ENCODE measurements at places on chromosomes 1 and 21. TPM values are rescaled to one million over a fixed set of nuclear protein-coding genes. Genes with fewer than 3 reads are reported as not detected.
A peak's percentile ranks its signal among the peaks of the same experiment; 100 is the strongest.

DNA sequence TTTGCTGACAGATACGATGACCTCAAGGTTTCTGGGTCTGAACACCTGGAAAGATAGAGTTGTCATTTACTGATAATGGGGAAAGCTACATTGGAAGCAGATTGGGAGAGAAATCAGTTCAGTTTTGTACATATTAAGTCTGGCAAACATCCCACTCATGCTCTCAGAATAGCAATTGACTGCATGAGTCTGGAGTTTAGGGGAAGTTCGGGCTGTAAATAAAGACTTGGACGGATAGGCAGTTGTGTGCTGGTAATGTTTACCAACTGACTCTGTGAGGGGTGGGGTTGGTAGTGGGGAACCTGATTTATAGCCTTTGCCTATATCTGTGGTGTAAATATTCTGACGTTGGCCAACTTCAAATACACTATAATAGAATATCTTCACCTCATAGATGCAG, 4.0 kb downstream of the H6PD start:
- H3K36me3 ChIP-seq: no peaks in the 10 kb centered on the region
- DNase-seq: peak; percentile 45
- H3K27me3 ChIP-seq: no peaks in the 10 kb centered on the region
- H3K4me3 ChIP-seq: no peak overlapping the region

GRCh38 chr1:169150641-169151337, 44.3 kb downstream of the ATP1B1 start:
- no peak for DNase-seq
- H3K36me3 ChIP-seq: no peaks in the 10 kb centered on the region
- H3K4me3 ChIP-seq: no peak overlapping the region
- H3K27ac ChIP-seq: no peak overlapping the region
- no peaks in the 10 kb centered on the region for H3K27me3 ChIP-seq

GRCh38 chr1:3942416-3943122, 42.5 kb upstream of the C1orf174 start:
- no peaks in the 10 kb centered on the region for H3K36me3 ChIP-seq
- H3K4me1 ChIP-seq: no peaks in the 10 kb centered on the region
- H3K27me3 ChIP-seq: no peaks in the 10 kb centered on the region
- H3K4me3 ChIP-seq: no peak overlapping the region
- no peak overlapping the region for H3K27ac ChIP-seq
- DNase-seq: no peak

- no peak overlapping the region for H3K4me3 ChIP-seq
- H3K4me1 ChIP-seq: no peaks in the 10 kb centered on the region
- no peaks in the 10 kb centered on the region for H3K36me3 ChIP-seq
Measured at GRCh38 chr1:111923766-111924165, 65.7 kb downstream of the KCND3 start.

DNA sequence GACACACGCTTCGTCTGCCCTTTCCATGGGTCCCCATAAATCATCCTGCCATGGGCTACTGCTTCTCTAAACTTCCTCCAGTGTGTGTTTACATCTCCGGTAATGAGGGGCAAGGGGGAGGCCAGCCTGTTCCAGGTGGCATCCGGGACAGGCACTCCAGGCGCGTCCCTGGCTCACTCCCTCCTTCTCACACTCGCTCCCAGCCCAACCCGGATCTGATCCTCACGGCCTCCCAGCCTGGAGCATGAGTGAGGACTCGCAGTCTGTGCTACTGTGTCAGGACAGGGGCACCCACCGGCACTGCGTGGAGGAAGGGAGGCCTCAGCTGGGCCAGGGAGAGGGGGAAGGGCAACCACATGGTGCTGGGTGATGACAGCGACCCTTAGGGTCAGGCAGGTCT, 225.4 kb downstream of the TRABD2B start:
- no peaks in the 10 kb centered on the region for H3K4me1 ChIP-seq
- no peak overlapping the region for H3K27ac ChIP-seq
- no peak for DNase-seq
- no peak overlapping the region for H3K4me3 ChIP-seq
- no peaks in the 10 kb centered on the region for H3K27me3 ChIP-seq

DNA sequence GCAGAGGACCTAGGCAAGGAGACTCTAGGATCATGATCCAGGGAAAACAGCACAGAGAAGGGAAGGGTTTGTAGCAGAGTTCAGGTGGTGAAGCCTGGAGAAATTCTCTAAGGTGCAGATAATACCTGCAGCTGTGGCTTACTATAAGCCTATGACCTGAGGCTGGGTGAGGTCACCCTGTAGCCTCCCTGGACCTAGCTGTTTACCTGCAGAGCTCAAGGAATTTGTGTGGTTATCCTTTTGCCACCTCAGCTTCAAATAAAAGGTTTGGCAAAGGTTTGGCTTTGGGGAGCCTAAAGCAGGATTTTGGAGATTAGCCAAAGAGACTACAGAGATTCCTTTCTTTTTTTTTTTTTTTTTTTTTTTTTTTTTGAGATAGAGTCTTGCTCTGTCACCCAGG, 79.5 kb upstream of the ZNF648 start:
- H3K36me3 ChIP-seq: no peaks in the 10 kb centered on the region
- DNase-seq: no peak
- H3K4me3 ChIP-seq: no peak overlapping the region
- no peak overlapping the region for H3K27ac ChIP-seq

GRCh38 chr1:54046671-54047383, 6.2 kb downstream of the TMEM59 start:
- H3K4me3 ChIP-seq: no peak overlapping the region
- peak; percentile 48 for DNase-seq
- peaks cover 4% of the 10 kb centered on the region for H3K36me3 ChIP-seq

DNA sequence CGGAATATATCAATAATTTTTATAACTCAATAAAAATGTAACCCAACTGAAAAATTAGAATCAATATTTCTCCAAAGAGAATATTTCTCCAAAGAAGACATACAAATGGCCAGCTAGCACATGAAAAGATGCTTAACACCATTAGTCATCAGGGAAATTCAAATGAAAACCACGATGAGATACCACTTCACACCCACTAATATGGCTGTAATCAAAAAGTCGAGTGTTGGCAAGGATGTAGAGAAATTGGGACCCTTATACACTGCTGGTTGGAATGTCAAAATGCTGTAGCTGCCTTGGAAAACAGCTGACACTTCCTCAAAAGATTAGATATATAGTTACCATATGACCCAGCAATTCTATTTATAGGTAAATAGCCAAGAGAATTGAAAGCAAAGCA, 133.0 kb downstream of the GPR52 start:
- H3K27me3 ChIP-seq: no peaks in the 10 kb centered on the region
- no peaks in the 10 kb centered on the region for H3K36me3 ChIP-seq
- H3K4me3 ChIP-seq: no peak overlapping the region
- no peaks in the 10 kb centered on the region for H3K4me1 ChIP-seq
- DNase-seq: no peak
- H3K27ac ChIP-seq: no peak overlapping the region

GRCh38 chr1:37851782-37852210, 7.6 kb downstream of the MTF1 start:
- peak; percentile 18 for DNase-seq
- peaks cover 14% of the 10 kb centered on the region for H3K4me1 ChIP-seq
- no peak overlapping the region for H3K27ac ChIP-seq
- no peaks in the 10 kb centered on the region for H3K27me3 ChIP-seq
- no peak overlapping the region for H3K4me3 ChIP-seq
- peaks cover 2% of the 10 kb centered on the region for H3K36me3 ChIP-seq

DNA sequence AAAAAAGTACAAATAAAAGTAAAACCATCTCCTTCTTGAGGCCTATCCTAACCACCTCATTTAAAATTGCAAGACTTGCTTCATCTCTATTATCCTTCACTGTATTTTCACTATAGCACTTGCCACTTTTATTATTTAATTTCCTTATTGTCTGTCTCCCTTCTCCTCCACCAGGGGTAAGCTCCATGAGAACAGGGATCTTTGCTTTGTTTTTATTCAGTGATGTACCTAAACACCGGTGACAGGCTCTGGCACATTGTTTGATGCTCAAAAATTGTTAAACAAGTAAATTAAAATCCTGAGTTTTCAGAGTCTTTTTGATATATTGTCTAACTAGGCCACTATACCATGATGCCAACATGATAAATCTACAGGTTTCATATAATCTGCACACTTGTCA, 17.2 kb upstream of the SPEN start:
- H3K27me3 ChIP-seq: no peaks in the 10 kb centered on the region
- peaks cover 3% of the 10 kb centered on the region for H3K4me1 ChIP-seq
- no peak overlapping the region for H3K4me3 ChIP-seq
- no peak for DNase-seq
- no peak overlapping the region for H3K27ac ChIP-seq
- no peaks in the 10 kb centered on the region for H3K36me3 ChIP-seq

- no peak overlapping the region for H3K4me3 ChIP-seq
- DNase-seq: no peak
- no peaks in the 10 kb centered on the region for H3K4me1 ChIP-seq
- H3K27ac ChIP-seq: no peak overlapping the region
- H3K36me3 ChIP-seq: no peaks in the 10 kb centered on the region
Measured at GRCh38 chr21:21057349-21058062, 59.3 kb downstream of the NCAM2 start.

DNA sequence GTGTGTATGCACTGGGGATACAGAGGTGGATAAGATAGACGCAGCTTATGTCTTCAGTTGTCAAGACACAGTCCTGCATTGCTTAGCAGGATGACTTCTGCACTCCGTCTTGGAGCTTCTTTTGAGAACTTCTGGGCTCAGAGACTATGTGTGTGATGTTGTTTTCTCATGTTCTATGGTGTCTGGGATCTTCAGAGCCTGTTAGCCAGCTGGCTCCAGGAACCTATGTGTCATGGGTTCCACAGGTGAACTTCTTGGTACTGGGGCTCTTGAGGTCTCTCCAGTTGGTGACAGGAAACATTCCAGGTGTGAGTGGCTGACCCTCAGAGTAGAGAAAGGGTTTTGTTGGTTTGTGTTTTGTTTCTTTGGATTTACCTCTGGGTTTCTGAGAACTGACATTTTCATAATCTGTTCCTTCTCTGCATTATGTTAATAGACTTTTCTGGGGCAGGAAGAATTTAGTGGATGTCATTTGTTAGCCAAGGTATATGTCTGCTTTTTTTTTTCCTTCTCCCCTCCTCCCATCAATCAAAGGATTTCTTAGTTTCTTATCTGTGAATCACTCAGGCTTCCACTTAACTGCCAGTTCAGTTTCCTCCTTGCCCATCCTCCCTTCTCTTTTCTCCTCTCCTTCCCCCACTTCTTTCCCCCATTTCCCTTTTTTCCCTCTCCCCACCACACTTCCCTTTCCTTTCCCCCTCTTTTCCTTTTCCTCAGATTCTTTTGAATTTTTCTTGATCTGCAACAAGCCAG, 18.1 kb downstream of the FGGY start:
- no peak overlapping the region for H3K27ac ChIP-seq
- peaks cover 15% of the 10 kb centered on the region for H3K4me1 ChIP-seq
- no peak overlapping the region for H3K4me3 ChIP-seq
- DNase-seq: no peak
- no peaks in the 10 kb centered on the region for H3K36me3 ChIP-seq
- H3K27me3 ChIP-seq: no peaks in the 10 kb centered on the region

- DNase-seq: no peak
- H3K4me1 ChIP-seq: no peaks in the 10 kb centered on the region
- no peak overlapping the region for H3K4me3 ChIP-seq
- peaks cover 4% of the 10 kb centered on the region for H3K36me3 ChIP-seq
Measured at GRCh38 chr1:54742282-54742681, 22.0 kb downstream of the PARS2 start.

DNA sequence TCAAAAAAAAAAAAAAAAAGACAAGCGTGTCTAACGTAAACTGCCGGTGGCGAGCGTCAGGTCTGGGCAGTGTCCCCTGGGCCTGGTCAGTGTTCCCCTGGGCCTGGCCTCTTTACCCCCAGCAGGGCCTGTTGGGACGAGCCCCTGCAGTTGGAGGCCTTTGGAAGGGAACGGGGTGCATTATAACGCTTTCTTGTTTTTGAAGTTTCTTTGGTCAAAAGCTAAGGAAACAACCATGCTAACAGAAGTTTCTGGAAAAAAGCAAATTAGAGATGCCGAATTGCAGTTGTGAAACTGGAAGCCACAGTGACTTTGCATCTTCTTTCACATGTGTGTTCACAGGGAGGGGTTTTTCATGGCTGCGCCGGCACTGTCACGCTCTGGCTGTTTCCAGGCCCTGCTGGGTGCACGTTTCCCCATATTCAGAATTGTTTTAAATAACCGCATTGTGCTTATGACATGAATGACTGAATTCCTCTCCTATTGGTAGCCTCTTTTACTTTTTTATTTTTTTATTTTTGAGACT, 16.0 kb downstream of the RRP1 start:
- H3K27me3 ChIP-seq: no peaks in the 10 kb centered on the region
- no peak overlapping the region for H3K27ac ChIP-seq

DNA sequence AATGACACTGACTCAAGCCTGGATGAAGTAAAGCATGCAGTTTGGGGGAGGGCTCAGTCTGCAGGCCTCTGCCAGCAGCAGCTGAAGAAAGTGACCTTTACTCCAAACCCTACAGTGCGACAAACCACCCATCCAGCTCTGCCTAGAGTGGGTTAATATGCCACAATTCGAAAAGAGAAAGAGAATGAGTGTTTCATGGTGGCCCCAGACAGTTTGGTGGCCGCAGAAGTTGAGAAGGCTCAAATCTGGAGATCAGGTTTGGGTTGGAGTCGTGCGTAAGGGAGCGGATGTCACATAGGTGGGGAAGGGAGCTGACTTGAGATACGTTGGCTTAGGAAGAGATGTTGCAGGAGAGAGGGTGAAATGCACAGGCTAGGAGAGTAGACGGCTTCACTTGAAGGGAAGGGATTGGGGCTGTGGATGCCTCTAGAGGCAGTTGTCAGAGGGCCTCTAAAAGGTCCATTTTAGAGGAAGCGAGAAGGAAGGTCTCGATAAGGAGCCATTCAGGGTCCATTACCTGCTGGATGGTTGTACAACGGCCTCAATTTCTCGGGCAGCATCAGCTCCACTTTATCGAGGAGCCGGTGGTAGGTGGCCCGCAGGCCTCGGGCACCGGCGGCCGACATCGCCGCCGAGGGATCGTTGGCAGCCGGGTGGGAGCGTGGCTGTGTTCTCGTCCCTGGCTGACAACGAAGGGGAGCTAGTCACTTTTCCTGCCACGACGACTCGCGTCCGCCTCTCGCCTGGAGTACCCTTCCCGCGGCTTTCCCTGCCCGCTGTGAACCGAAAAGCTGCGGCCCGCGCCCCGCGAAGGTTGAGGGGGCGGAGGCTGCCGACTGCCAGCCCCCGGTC, 1.0 kb upstream of the DCAF6 start:
- peak; percentile 57 for DNase-seq
- no peaks in the 10 kb centered on the region for H3K27me3 ChIP-seq
- H3K4me3 ChIP-seq: peak overlapping the region; percentile 93
- peak overlapping the region; percentile 93 for H3K27ac ChIP-seq
- H3K4me1 ChIP-seq: peaks cover 18% of the 10 kb centered on the region
- H3K36me3 ChIP-seq: no peaks in the 10 kb centered on the region

DNA sequence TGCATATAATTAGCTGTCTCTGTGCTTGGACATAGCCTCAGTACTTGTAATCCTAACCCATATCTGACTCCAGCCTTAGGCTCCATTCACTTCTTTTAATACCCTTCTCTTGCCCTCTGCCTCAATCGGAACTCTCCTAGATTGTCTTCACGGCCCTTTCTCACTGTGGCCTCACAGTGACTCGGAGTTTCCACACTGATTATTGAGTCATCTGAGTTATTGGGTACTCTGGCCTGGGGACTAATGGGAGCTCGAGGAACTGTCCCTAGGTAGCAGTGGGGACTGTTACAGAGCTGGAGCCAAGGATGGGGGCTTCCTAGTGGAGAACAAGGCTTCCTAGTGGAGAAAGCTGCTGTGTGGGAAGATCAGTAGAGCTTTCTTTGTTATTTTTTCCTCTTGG, 17.0 kb downstream of the TRAF5 start:
- no peak for DNase-seq
- H3K36me3 ChIP-seq: no peaks in the 10 kb centered on the region
- H3K27ac ChIP-seq: no peak overlapping the region
- no peak overlapping the region for H3K4me3 ChIP-seq

The F5 gene
- not detected for total RNA-seq

The TMEM82 gene
- total RNA-seq: not detected

The ZBED6 gene
- 36.7 TPM for total RNA-seq

The EVI5 gene
- total RNA-seq: 34.4 TPM

The LDLRAD1 gene
- not detected for total RNA-seq

The SPATC1L gene
- total RNA-seq: 31.7 TPM

The PLA2G2D gene
- not detected for total RNA-seq

All from endothelial cell of umbilical vein (primary cell).